ENCODE measurements at places on chromosomes 5 and 9.

- no peak for DNase-seq
Observed at GRCh38 chr5:144275329-144275728, 104.7 kb downstream of the KCTD16 start.

DNA sequence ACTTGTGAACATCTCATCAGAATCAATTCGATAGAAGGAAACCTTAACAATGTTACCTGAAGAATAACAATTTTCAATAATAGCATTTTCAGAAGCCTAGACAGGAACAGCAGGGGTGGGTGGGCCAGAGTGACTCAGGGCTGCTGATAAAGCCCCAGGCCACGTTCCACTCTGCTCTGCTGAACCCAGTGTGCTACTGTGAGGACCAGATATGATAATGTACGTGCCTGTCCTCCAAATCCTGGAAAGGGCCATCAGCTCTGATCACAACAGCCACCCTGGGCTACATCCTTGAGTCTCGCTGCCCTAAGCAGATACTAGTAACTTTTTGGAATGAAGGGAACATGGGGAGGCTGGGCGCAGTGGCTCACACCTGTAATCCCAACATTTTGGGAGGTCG lies 91.3 kb downstream of the PRRT1B start:
- DNase-seq: no peak

- peak; percentile 91 for DNase-seq
Observed at GRCh38 chr9:127130661-127131538, 8.5 kb upstream of the ANGPTL2 start.

GRCh38 chr5:170854566-170854965 lies 7.3 kb upstream of the RANBP17 start:
- DNase-seq: no peak

DNA sequence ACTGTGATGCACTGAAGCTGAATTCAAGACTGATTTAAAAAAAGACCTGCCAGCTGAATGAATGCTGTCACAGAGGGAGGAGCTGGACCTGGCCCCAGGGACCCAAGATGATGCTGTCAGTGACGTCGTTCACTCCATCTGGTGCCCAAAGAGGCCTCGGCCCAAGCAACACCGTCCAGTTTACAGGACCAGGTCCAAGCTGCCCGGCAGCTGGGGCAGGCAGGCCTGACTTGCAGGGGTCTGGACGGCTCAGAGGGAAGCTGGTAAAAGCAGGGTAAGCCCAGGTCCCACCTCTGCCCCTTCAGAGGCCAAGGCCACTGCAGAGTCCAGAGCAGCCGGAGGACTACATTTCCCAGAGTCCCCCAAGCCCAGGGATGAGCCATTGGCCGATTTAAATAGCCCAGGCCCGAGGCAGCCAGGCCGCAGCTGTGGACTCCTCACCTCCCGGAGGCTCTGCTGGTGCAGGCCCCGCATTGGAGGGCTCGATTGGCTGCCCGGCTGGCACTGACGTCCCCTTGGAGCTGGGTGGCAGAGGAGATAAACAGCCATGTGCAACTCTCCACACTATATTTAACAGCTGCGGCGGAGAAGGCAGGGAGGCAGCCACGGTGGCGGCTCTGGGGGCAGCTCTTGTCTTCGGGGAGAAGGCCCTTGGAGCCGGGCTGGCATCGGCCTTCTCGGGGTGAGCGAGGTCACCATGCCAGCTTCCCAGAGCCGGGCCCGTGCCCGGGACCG lies at the start of gene PLPP7:
TSS of gene PLPP7 (plus strand) at position 423 of the 735 bp plus-strand sequence. CDS start at position 698, 275 bp downstream.
- peak; percentile 84 for DNase-seq

DNA sequence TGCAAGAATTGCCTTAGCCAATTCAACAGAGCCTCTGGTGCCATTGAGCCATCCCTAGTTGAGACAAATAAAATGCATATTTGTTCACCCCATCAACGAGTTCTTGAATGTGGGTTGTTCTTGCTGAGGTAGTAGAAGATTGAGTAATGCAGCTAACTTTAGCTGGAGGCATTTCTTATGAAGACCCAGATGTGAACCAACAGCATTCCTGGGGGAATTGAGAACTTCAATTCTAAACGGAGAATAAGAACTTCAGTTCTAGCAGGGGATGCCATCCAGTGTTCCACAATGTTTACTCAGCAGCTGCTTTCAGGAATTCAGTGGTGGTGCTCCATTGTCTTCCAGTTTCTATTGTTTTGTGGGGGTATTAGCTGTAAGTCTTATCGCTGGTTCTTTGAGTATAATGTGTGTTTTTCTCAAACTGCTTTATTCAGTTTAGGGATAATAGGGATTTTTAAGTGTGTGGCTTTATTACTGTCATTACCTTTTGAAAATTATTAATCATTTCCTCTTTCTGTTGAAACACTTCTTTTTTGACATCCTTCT lies 1968.2 kb upstream of the NUDT12 start:
- DNase-seq: no peak

Data from NCI-H82 (cell line).